ENCODE measurements at places on chromosomes 1 and 21.

DNA sequence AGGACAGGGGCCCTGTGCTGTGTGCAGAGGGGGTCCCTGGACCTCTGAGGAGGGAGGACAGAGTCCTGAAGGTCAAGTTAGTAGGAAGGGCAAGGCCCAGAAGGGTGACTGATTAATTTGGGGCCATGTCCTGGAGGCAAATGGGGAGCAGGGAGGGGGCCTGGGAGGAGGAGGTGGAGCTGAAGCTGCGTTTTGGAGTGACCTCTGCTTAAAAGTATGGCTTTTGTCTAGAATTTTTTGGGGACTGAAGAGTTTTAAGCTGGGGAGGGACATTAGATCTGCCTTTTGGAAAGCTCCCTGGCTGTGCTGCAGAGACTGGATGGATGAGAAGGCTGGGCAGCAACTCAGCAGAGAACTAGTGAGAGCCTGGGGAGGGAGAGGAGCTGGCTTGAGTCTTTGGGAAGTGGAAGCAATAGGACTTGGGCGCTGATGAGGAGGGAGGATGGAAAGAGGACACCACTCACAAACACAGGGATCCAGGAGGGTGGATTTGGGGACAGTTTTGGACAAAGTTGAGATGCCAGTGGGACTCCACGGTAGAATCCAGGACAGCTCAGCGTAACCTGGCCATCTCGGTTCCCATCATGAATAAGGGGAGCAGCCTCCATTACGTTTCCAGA is 52.9 kb downstream of the ACBD3 start:
- no peak for DNase-seq

DNA sequence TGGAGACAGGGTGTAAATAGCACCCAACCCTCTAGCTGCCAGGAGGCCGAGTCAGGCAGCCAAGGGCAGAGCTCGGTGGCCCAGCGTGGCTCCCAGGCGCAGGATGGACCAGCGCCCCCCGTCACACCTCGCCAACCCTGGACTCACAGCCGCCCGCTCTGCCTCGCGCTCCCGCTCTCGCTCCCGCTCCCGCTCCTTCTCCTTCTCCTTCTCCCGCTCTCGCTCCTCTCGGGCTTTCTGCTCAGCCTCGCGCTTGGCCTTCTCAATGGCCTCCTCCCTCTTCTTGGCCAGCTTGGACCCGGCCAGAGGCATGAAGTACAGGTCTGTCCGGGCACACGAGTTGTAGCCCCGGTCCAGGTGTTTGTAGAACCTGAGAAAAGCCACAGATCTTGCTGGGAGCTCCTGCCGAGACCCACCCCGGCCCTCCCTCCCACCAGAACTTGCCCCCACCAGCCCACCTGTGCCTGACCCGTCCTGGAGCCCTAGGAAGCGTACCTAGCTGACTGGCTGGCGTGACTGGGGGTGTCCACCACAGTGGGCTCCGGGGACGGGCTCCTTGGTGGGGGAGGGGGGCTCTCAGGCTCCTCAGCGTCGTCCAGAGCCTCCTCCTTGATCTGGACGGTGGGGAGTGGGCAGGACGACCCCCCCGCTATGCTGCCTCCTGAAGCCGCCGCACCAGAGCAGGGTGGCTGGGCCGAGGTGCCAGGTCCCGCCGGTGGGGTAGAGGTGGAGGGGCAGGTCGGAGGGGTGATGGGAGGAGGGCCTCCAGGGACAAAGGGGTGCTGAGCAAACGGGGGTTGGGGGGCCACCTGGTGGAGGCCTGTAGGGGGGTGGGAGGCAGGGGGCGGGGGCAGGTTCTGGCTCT is 41.9 kb downstream of the SLC45A1 start:
- no peak for DNase-seq

DNA sequence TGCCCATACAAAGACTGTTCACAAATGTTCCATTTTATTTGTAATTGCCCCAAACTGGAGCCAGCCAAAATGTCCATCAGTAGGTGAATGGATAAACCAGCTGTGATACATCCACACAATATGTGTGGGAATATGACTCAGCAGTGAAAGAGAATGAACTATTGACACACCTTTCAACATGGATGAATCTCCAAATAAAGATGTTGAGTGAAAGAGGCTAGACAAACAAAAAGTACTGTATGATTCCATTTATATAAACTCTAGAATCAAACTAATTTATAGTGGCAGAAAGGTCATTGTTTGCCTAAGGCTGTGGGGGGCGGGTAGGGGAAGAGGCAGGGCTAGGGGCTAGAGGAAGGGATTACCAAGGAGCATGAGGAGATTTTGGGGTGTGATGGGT is 4.5 kb downstream of the DHCR24 start:
- no peak for DNase-seq

DNA sequence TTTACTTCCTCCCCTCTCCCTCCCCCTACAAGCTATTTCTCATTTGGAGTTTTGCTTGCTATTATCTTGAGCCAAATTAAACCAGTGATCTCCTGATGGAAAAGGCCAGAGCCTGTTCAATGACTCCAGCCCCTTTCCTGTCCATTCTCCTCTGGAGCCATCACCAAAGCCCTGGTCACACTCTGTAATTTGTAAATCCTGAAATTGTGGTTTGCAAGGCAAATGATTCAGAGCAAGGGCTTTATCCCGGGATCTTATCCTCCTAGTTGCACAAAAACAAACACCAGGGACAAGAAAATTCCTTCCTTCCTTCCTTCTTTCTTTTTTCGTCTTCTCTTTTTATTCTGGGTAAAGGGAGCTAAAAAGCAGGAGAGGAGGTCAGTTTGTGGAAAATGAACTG is 366.1 kb upstream of the ST6GALNAC5 start:
- no peak for DNase-seq

DNA sequence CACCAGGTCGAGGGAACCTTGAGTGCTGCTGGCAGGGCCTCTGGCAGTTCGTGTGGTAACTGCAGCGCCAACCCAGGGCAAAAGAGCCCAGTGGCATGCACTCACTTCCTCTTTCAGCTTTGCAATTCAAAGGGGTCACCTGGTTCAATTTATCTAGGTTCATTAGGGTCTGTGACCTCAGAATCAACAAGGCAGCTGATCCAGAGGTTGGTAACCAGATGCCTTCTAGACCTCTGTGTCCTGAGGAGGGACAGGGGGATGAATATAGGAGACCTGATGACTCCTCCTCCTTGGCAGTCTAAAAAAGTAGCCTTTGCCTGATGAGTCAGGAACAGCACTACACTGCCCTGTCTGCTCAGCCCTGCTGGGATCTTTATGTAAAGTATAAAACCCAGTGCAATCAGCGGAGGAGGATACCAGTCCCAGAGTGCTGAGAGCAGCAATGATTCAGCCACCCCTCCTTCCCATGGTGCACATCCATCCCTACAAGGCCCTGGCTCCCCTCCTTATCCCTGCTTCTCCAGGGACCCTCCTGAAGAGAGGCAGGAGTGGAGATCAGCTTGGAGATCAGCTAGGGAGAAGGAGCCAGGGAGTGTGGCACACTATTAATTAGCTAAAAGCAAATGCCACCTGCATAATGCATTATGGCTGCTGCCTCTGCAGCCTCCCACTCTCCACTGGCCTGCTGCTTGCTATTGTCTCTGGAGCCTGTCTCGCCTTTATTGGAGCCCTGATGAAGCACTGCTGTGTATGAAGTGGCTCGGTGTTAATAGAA is 11.2 kb upstream of the FMOD start:
- DNase-seq = no peak

- no peak for DNase-seq
Measured at GRCh38 chr1:207055386-207056001, 2.4 kb downstream of the PFKFB2 start.

GRCh38 chr1:172753964-172754363 is 95.1 kb downstream of the FASLG start:
- DNase-seq = peak; percentile 18

DNA sequence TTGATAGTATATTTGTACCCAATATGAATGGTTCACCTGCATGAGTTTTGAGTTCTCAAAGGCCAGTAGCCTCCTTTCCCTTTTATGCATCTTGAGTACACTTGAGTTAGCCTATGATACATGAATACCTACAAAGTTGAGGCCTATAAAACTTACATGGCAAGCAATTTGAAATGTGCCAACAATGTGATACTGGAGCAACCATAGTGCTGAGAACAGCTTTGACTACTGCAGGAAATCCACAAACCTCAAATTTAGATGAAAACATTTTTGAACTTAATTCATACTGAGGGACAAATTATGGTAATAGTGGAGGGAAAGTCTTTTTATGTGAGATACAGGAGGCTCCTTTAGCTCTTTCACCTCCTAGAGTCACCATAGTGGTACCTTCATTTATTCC is 37.4 kb downstream of the LEPR start:
- DNase-seq = no peak

GRCh38 chr21:29217818-29218291 is 80.9 kb upstream of the BACH1 start:
- DNase-seq = no peak

GRCh38 chr1:15408890-15409387 is 749 bp upstream of the EFHD2 start:
- no peak for DNase-seq

Measured in GM06990 (cell line).